WTC11 (cell line): ENCODE measurements at places on chromosomes 5 and 9. TPM values are rescaled to one million over a fixed set of nuclear protein-coding genes. Genes with fewer than 3 reads are reported as not detected.

GRCh38 chr9:6459718-6460117, 46.7 kb downstream of the UHRF2 start:
- DNase-seq = no peak

GRCh38 chr5:95925939-95926338, 35.7 kb downstream of the ELL2 start:
- DNase-seq = no peak

DNA sequence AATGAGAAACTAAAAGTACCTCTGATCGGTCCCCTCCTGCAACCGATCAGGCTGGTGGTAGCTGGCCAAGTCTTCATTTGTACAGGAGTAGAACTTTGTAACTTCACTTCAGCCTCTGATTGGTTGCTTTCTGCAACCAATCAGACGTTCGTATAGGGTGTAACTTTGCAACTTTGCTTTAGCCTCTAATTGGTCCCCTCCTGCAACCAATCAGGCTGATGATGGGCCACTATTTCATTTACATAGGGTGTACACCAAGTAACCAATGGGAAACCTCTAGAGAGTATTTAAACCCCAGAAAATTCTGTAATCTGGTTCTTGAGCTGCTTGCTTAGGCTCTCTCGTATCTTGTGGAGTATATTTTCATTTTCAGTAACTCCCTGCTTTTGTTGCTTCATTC, 445.5 kb downstream of the MED10 start:
- no peak for DNase-seq

- DNase-seq = no peak
These were observed 67.5 kb downstream of the CWC27 start for GRCh38 chr5:64836190-64836755.

DNA sequence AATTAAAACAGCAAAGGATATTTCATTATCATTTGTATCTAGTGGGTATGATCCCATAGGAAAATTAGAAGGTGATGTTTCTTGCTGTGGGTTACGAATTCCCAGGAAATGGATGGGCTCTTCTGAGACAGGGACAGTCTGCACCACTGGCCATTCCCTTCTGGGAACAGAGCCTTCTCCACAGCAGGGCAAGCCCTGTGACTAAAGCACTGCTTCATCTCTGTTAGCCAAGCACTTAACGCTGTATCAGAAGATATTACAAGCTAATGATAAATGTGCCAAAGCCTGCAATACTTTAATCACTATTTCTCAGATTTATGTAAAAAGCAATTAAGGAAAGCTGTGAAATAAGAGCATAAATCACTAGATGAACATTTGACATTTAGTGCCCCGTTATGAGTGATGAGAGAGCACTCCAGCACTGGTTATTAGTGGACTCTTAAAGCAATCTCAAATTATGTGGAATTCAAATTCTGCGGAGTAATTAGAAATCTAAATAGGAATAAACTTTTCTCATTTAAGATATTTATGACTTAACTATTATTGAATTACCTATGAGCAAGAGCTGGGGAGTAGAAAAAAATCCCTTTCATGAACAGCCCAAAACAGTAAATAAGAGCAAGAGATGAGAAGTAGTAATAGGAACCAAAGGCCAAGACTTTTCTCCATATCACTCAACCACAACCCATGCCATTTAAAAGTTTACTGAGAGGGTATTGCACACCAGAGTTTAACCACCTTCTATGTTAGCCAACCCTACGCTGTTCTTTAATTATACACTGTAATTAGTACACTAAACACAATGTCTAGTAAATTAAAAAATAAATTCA, 49.2 kb downstream of the FAM240B start:
- no peak for DNase-seq

- DNase-seq = no peak
These were observed 79.6 kb downstream of the NTNG2 start for GRCh38 chr9:132241483-132241839.

DNA sequence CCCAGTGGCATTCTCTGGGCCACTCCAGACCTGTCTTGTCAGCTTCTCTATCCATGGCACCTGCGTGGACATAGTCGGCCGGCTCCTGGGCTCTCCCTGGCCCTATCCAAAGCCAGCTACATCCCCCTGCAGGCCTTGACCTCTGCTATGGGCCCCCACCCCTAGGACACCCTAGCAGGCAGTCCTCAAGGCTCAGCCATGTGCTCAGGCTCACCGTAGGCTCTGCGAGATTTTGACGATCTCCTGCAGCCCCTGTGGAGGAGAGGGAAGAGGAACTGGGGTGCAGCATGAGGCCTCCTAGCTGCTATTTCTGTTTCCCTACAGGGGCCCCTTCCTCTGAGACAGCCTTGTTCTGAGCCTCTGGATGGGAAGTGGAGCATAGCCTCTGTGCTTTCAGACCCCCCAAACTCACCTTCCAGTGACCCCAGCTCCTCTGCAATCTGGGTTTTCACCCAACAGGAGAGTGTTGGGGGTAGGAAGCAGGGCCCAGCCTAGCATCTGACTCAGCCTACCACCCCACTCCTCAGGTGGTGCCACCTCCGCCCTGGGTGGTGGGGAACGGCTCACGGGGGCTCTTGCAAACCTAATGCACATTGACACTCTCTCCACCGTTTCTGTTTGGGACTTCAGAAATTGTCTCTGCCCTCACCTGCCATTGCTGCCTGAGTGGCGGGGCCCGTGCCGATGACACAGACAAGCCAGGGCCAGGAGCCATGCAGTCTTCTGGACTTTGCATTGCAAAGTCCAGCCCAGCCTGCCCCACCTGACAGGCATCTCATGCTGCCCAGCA, 36.7 kb downstream of the HRH2 start:
- no peak for DNase-seq

GRCh38 chr5:146273109-146273508, 65.5 kb upstream of the POU4F3 start:
- DNase-seq = no peak

GRCh38 chr9:69584759-69585158, 87.4 kb downstream of the APBA1 start:
- no peak for DNase-seq

GRCh38 chr9:83384214-83384613, 154.0 kb downstream of the FRMD3 start:
- no peak for DNase-seq

- peak; percentile 64 for DNase-seq
These were observed 17.6 kb downstream of the TSTD2 start for GRCh38 chr9:97615439-97616072.

DNA sequence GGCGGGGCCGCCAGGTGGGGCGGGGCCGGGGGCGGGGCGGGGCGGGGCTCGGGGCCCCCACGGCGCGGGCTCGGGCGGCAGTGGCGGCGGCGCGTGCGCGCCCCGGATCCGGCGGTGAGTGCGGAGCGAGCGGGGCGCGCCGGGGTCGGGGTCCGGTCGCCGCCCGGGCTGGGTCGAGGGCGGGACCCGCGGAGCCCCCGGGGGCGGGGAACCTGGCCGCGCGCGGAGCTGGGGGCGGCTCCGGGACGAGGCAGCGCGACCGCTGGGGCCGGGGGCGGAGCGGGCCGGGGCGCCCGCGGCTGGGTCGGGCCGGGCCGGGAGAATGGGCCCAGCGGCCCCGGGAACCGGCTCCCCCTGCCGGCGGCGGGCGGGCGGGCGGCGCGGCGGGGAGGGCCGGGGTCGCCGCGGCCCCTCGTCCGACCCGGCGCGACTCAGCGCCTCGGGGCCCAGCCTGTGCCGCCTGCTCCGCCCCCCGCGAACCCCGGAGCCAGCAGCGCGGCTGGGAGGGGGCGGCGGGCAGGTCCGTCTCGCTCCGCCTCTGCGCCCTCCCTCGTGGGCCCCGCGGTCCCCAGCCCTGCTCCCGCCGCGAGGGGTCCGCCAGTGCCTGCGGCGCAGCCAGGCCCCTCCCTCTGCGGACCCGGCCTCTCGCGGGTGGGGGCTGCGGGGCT, 3.1 kb downstream of the EGFL7 start:
- DNase-seq = peak; percentile 37

GRCh38 chr9:97293207-97293721, 14.2 kb upstream of the CCDC180 start:
- DNase-seq = no peak

DNA sequence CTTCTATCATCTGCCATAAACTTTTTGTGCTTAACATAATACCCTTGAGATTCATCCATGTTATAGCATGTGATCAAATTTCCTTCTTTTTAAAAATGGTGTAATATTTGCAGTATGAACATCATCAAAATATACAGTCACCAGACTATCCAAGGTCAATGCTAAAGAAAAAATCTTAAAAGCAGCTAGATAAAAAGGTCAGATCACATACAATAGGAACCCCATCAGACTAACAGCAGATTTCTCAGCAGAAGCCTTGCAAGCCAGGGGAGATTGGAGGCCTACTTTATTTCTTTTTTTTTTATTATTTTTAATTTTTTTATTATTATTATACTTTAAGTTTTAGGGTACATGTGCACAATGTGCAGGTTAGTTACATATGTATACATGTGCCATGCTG, 37.2 kb downstream of the FAM170A start:
- no peak for DNase-seq

GRCh38 chr9:37466037-37466709, 923 bp upstream of the ZBTB5 start:
- DNase-seq = peak; percentile 72

DNA sequence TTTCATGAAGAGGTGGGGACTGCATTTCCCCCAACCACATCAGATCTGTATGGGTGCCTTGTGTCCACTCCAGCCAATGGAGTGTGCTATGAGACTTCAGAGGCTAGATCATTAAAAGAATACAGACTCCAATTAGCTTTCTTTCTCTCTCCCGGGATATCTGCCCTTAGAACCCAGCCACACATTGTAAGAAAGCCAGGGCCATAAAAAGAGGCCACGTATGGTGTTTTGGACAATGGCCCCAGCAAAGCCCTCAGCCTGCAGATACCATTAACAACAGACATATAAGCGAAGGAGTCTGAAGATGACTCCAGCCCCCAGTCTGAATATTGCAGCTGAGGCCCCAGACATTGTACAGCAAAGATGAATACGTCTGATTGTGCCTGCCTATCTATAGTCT, 21.5 kb downstream of the IL6ST start:
- no peak for DNase-seq

ARID3C gene
- total RNA-seq = 0.14 to 0.23 TPM (median 0.15 TPM) in 3 replicates

PCDHB13 gene
- total RNA-seq = 2.2 to 2.9 TPM (median 2.6 TPM) in 3 replicates

CARTPT gene
- not detected in 3 replicates for total RNA-seq

DAPK1 gene
- 127 to 130 TPM (median 129 TPM) in 3 replicates for total RNA-seq
